ENCODE measurements at places on chromosomes 4 and X.

GRCh38 chrX:64204252-64204651, 1.3 kb downstream of the AMER1 start:
- H3K36me3 ChIP-seq = no peaks in the 10 kb centered on the region
- peaks cover 5% of the 10 kb centered on the region for H3K4me1 ChIP-seq
- H3K27me3 ChIP-seq = peaks cover 5% of the 10 kb centered on the region
- H3K4me3 ChIP-seq = peak overlapping the region; percentile 76
- no peak for DNase-seq
- no peak overlapping the region for H3K27ac ChIP-seq

GRCh38 chrX:72573158-72573511, 492 bp upstream of the HDAC8 start:
- peaks cover 25% of the 10 kb centered on the region for H3K36me3 ChIP-seq
- no peak for DNase-seq
- peak overlapping the region; percentile 86 for H3K27ac ChIP-seq
- peaks cover 7% of the 10 kb centered on the region for H3K4me1 ChIP-seq
- peak overlapping the region; percentile 88 for H3K4me3 ChIP-seq

DNA sequence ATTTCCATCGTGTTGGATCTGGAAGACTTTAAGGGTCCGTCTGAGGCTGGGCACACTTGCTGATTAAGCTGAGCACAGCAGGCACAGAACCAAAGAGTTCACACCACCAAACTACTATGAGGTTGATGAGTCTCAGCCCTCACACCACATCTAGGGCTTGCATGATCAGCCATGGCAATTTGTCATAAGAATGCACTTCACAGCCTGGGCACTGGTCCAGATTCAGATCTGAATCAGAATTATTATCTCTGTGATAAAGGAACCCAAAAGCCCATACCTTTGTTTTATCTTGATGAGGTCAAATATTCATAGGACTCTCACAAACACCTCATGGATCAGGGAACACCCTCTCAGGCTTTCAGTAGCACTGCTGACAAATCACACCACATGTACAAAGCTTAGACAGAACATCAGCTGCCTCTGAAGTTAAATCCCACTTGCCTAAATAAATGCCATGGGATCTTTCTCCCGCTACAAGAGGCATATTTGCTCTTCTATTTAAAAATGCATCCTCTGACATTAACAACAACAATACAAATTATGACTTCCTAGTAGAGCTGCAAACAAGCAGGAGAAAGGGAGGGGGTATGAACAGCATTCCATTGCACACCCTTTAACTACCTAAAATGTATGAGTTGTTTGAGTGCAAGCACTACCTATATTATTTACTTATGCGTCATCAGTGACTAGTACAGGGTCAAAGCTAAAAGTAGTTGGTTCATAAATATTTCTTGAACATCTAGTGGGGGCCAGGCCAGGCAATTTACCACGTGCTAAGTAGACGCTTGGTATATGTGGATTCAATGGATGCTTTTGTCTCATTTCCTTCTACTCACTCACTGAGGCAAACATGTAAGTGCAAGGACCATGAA, 186.3 kb upstream of the FGF13 start:
- H3K27me3 ChIP-seq = peaks cover 30% of the 10 kb centered on the region
- H3K36me3 ChIP-seq = no peaks in the 10 kb centered on the region
- H3K4me1 ChIP-seq = no peaks in the 10 kb centered on the region
- H3K4me3 ChIP-seq = no peak overlapping the region

GRCh38 chrX:77442728-77443127, 4.5 kb upstream of the FGF16 start:
- peaks cover 39% of the 10 kb centered on the region for H3K27me3 ChIP-seq
- H3K4me3 ChIP-seq = no peak overlapping the region
- peaks cover 11% of the 10 kb centered on the region for H3K4me1 ChIP-seq

- H3K4me1 ChIP-seq = no peaks in the 10 kb centered on the region
- no peak for DNase-seq
- H3K4me3 ChIP-seq = no peak overlapping the region
- H3K36me3 ChIP-seq = no peaks in the 10 kb centered on the region
- H3K27ac ChIP-seq = no peak overlapping the region
- H3K27me3 ChIP-seq = peaks cover 8% of the 10 kb centered on the region
Measured at GRCh38 chrX:67780694-67781109, 236.9 kb downstream of the AR start.

DNA sequence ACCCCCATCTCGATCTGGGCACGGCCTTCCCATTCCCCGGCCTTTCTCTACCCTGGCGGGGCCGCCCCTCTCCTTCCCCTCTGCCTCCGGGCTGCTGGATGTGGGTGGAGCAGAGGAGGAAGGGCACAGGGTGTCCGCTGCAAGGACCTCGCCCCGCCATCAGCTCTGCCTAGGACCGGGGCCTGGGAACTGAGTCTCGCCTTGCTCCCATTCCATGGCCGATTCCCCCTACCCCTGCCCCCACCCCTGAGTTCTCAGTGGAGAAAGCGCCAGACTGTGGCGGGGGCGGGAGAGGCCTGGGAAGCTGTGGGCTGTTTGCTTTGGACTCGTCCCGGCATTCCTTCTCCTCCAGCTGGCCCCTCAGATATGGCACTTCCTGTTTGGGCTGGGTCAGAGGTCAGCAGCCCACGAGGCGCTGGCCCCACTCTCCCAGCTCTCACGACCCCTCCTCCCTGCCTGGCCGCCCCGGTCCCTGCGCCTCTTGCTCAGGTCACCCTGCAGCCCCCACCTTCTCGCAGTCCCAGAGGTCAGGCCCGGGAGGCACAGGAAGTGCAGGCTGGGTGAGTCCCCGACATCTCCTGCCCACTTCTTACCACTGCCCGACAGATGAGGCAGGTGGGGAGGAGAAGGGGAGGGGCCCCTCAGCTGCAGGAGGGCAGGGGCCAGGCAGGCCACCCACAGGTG, 6.4 kb upstream of the BGN start:
- no peak overlapping the region for H3K4me3 ChIP-seq
- H3K27me3 ChIP-seq = no peaks in the 10 kb centered on the region
- H3K4me1 ChIP-seq = no peaks in the 10 kb centered on the region
- DNase-seq = no peak

DNA sequence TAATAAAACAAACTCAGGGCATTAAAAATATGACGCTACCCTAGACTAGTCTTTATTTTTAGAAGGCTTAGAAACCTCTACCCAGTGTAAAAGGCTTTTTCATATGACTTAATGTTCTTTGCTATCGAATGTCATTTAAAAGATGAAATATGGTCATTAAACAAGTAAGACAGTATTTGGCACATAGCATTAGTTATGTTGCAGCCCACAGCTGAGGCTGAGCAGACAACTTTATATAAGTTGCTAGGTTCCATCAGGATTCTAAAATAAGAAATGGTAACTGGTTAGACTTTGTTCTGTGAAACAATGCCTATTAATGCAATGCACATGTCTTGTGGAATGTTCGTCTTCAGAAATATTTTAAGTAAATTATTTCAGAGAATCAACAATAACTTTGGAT, 10.4 kb upstream of the PRSS12 start:
- no peaks in the 10 kb centered on the region for H3K36me3 ChIP-seq
- H3K4me3 ChIP-seq = no peak overlapping the region
- H3K27me3 ChIP-seq = peaks cover 18% of the 10 kb centered on the region
- no peaks in the 10 kb centered on the region for H3K4me1 ChIP-seq

DNA sequence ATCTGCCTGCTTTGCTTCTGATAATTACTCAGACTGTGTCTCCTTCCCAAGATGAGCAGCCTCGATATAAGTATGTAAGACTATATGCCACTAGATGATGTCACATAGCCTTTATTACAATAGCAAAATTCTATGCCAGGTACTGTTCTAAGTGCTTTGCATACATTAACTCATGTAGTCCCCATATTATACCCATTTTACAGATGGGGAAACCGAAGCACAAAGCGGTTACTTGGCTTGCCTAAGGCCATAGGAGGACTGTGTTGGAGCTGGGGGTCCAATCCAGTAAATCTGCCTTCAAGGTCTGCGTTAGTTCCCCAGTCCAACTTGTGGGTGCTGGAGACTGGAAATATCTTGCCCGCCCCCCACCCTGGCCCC, 826 bp upstream of the SCML1 start:
- no peaks in the 10 kb centered on the region for H3K36me3 ChIP-seq
- peaks cover 49% of the 10 kb centered on the region for H3K27me3 ChIP-seq
- no peak for DNase-seq

- H3K36me3 ChIP-seq = no peaks in the 10 kb centered on the region
- H3K27ac ChIP-seq = peak overlapping the region; percentile 30
- peaks cover 61% of the 10 kb centered on the region for H3K4me1 ChIP-seq
- no peak overlapping the region for H3K4me3 ChIP-seq
- H3K27me3 ChIP-seq = no peaks in the 10 kb centered on the region
Measured at GRCh38 chr4:36277533-36277932, 3.9 kb upstream of the DTHD1 start.

- no peaks in the 10 kb centered on the region for H3K27me3 ChIP-seq
- H3K4me1 ChIP-seq = no peaks in the 10 kb centered on the region
- H3K36me3 ChIP-seq = no peaks in the 10 kb centered on the region
- no peak overlapping the region for H3K4me3 ChIP-seq
- DNase-seq = no peak
- no peak overlapping the region for H3K27ac ChIP-seq
Measured at GRCh38 chr4:160514126-160514525, 1411.2 kb downstream of the RAPGEF2 start.

DNA sequence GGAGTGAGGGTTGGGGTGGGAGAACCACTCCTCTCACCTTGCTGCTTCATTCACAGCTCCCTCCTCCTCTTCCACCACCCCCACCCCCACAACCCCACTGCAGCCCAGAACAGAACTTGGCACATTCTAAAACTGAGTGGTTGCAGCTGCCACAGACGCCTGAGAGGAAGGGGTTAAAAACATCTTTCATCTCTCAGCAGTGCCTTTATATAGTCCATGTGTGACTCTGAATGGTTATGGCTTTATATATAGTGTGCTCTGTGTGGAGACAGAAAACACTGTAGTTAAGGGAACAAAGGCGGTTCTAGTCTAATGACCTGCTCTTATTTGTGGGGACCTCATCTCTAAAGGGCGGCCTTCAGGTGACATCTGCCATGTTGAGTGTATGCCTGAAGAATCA, 144.8 kb downstream of the BCOR start:
- no peaks in the 10 kb centered on the region for H3K36me3 ChIP-seq
- H3K4me1 ChIP-seq = peaks cover 9% of the 10 kb centered on the region
- no peak overlapping the region for H3K4me3 ChIP-seq
- no peak overlapping the region for H3K27ac ChIP-seq
- peaks cover 48% of the 10 kb centered on the region for H3K27me3 ChIP-seq
- no peak for DNase-seq

GRCh38 chrX:64184396-64184795, 21.1 kb downstream of the AMER1 start:
- H3K36me3 ChIP-seq = no peaks in the 10 kb centered on the region
- H3K27me3 ChIP-seq = peaks cover 3% of the 10 kb centered on the region
- no peak overlapping the region for H3K27ac ChIP-seq
- no peaks in the 10 kb centered on the region for H3K4me1 ChIP-seq

DNA sequence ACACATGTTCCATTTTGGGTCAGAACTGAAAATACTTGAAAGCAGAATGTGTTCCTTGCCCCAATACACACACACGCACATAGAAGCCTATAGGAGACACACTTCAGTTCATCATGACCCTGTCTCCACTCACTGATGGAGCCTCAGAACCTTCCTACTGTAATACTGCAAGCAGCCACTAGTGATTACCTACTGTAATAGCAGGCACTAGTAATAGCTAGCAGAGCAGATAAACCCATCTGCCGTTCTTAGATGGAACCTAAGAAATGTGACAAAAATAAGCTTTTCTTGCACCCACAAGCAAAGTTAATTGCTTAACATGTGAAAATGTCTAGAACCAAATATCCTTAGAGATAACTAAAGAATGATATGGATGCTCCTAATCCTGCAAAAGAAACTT, 13.6 kb downstream of the AMTN start:
- DNase-seq = no peak
- H3K27me3 ChIP-seq = peaks cover 19% of the 10 kb centered on the region
- no peak overlapping the region for H3K4me3 ChIP-seq
- no peaks in the 10 kb centered on the region for H3K36me3 ChIP-seq
- no peak overlapping the region for H3K27ac ChIP-seq
- no peaks in the 10 kb centered on the region for H3K4me1 ChIP-seq

DNA sequence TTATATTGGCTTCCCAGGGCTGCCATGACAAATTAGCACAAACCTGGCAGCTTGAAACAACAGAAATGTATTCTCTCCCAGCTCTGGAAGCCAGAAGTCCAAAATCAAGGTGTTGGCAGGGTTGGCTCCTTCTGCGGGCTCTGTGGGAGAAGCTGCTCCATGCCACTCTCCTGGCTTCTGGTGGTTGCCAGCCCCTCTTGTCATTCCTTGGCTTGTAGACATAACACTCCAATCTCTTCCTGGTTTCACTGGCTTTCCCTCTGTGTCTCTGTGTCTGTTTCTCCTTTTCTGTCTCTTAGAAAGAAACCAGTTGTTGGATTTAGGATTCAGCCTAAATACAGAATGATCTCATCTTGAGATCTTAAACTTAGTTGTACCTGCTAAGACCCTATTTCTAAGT, 85.5 kb downstream of the USP46 start:
- H3K27me3 ChIP-seq = peaks cover 16% of the 10 kb centered on the region
- DNase-seq = no peak
- H3K36me3 ChIP-seq = no peaks in the 10 kb centered on the region
- no peak overlapping the region for H3K4me3 ChIP-seq
- no peak overlapping the region for H3K27ac ChIP-seq
- peaks cover 3% of the 10 kb centered on the region for H3K4me1 ChIP-seq

DNA sequence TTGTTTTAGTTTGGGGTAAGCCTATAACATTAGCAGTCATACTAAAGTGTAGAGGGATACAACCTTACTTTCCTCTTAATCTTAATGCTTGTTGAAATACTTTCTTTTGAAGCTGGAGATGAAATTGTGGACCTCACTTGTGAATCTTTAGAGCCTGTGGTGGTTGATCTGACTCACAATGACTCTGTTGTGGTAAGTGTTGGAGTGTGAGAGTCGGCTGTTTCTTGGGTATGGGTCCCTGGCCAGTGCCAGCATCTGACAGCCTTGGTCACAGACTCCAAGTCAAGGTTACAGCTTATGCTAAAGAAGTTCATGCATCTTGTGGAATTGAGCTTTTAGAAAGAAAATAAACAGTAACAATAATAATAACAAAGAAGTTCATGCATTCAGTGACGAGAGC, 31.6 kb downstream of the RNF4 start:
- H3K36me3 ChIP-seq = peaks cover 91% of the 10 kb centered on the region
- peak overlapping the region; percentile 68 for H3K27ac ChIP-seq
- DNase-seq = no peak
- no peak overlapping the region for H3K4me3 ChIP-seq

GRCh38 chr4:138553001-138553845, 311.1 kb upstream of the SLC7A11 start:
- H3K4me1 ChIP-seq = no peaks in the 10 kb centered on the region
- DNase-seq = no peak
- H3K36me3 ChIP-seq = no peaks in the 10 kb centered on the region
- H3K4me3 ChIP-seq = no peak overlapping the region
- H3K27ac ChIP-seq = no peak overlapping the region

GRCh38 chr4:25215511-25215910, 18.3 kb upstream of the PI4K2B start:
- no peaks in the 10 kb centered on the region for H3K4me1 ChIP-seq
- DNase-seq = no peak
- H3K4me3 ChIP-seq = no peak overlapping the region
- peaks cover 15% of the 10 kb centered on the region for H3K36me3 ChIP-seq

DNA sequence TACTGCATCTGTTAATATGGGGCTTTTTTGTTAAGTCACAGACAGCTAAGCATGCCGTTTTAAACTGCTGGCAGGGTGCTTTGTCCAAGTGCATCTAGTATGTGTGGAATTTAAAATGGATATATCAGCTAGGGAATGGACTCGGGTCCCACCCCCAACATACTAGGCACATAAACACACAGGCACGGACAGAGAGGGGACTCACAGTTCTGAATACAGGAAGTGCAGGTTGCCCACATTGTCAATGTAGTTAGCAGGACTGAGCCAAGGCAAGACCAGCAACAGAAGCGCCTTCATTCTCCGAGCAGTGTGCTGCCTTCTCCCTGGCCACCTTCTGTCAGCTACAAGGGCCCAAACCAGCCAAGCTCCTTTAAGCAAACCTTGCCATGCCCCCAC, 33.6 kb downstream of the LNX1 start:
- no peaks in the 10 kb centered on the region for H3K4me1 ChIP-seq
- peaks cover 7% of the 10 kb centered on the region for H3K27me3 ChIP-seq
- H3K27ac ChIP-seq = no peak overlapping the region
- H3K4me3 ChIP-seq = no peak overlapping the region
- no peaks in the 10 kb centered on the region for H3K36me3 ChIP-seq

Data from activated T-cell treated with anti-CD3 and anti-CD28 coated beads, Interleukin-2, amount 50 U/mL, for 24 hours (primary cell).